ENCODE measurements at places on chromosomes 7 and 10.

- no peak for DNase-seq
Measured at GRCh38 chr10:9635691-9636090, 1382.0 kb upstream of the CELF2 start.

DNA sequence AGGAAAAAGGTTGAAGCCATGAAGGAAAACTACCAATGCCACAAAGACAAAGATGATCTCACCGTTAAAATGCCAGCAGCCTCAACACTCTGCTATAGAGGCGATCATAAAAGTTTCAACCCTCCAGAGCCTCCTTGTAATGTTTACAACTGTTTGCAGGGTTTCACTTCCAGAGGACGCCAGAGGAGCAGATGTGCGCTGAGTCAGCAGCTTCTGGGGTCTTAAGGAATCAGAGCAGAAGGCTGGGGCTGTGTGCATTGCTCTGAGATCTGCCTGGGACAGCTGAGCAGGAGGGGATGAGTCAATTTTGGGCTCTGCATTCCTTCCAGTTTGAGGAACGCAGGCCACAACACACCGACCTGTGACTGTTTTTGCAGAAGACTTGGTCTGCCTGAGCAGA is 98.3 kb downstream of the TMEM130 start:
- no peak for DNase-seq

GRCh38 chr7:143304938-143305337 is 11.0 kb upstream of the CLCN1 start:
- no peak for DNase-seq

DNA sequence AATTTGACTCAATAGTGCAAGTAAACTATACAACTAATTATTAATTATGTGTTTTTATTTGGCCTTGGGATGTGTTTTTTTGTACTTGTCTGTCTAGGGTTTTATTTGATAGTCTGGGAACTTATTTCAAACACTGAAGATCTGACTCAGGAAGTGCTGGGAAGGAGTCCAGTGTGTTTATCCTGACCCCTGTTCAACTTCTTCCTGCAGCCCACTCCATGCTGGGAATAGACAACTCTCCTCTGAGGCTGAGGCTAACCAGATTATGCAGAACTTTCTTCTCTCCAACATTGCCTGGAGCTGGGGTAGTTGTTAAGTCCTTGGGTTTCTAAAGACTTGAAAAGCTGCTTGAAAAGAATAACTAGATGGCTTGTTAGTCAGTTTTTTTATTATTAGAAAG is 6.9 kb downstream of the CISD1 start:
- DNase-seq, result no peak

- DNase-seq, result no peak
Measured at GRCh38 chr10:102648889-102649796, 4.9 kb downstream of the TRIM8 start.

Data from activated CD4-positive, CD25-positive, alpha-beta regulatory T cell (primary cell).